ENCODE measurements at places on chromosomes 16 and 17.

- no peak for DNase-seq
Observed at GRCh38 chr16:72886346-72886974, 161.5 kb downstream of the ZFHX3 start.

DNA sequence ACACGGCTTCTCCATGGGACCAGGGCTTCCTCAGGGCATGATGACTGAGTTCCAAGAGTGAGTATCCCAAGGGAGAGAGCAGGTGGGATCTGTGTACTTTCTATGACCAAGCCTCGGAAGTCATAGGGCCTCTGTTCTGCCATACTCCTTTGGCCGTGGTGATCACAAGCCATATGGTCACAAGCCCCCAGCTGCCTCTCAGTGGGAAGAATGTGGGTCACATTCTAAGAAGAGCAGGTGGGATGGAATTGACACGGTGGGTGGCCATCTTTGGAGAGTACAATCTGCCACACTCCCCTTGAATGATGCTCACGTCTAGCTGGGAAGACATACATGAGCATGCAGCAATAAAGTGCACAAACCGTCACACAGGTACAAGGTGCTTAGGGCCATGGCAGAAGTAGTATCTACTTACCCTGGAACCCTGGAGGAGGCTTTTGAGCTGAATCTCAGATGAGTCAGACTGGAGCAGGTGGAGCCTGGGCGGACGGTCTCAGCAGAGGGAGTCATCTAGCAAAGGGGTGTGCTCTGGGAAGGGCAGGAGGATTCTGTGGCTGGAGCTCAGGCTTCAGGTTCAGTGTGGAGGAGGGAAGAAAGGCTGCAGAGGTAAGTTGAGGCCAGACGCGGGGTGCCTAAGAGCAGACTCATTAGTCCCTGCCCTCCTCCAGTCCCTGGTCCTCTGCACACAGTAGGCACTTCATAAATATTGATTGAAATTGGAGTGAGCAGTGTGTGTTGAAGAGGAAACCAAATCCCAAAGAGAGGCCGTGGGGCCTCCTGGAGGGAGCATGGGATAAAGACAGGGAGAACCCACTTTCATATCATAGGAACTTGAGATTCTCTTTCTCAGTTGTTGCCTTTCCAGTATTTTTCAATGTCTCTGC lies 26.6 kb downstream of the GOSR2 start:
- no peak for DNase-seq

DNA sequence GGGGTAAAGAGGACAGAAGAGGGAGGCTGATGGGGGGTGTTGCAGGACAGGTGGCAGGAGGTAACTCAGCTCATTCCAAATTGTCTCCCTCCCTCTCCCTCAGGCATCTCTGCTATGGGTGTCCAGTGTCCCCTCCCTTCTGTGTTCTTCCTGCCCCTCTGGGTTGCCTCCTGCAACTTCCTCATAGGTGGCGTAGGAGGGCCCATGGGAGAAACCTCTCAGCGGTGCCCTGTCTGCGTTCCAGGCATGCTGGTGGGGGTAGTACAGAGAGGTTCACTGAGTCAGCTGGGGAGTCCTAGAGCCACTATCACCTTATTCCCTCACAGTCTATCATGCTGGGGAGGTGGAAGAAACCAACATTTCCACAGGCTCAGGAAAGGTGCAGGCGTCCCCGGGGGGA lies 14.7 kb upstream of the ODF4 start:
- DNase-seq = no peak

DNA sequence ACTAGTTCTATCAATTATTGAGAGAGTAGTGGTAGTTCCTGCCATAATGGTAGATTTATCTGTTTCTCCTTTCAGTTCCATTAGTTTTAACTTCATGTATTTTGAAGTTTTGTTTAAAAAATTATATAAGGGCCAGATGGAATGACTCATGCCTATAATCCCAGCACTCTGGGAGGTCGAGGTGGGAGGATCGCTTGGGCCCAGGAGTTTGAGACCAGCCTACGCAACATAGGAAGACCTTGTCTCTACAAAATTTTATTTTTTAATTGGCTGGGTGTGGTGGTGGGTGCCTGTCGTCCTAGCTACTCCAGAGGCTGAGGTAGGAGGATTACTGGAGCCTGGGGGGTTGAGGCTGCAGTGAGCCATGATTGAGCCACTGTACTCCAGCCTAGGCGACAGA lies 14.1 kb upstream of the UBTF start:
- no peak for DNase-seq
